ENCODE measurements at places on chromosomes 16 and 17. TPM values are rescaled to one million over a fixed set of nuclear protein-coding genes. Genes with fewer than 3 reads are reported as not detected.

Gene CES5A
- total RNA-seq = not detected

Gene KCNG4
- not detected for total RNA-seq

Gene TAF15
- 28.9 TPM for total RNA-seq

Gene TMEM132E
- total RNA-seq = not detected

Gene TAF1C
- total RNA-seq = 11.4 TPM

Gene KRT27
- total RNA-seq = not detected

Gene TBC1D28
- not detected for total RNA-seq

Gene NPIPB12
- 18.8 TPM for total RNA-seq

Gene ZNF205
- 11.3 TPM for total RNA-seq

Gene TEX14
- total RNA-seq = not detected

Gene KRTAP4-9
- not detected for total RNA-seq

Gene SDK2
- 0.49 TPM for total RNA-seq

Gene SPNS2
- total RNA-seq = not detected

Gene SCARF1
- total RNA-seq = 4.2 TPM

Gene ACACA
- 29.8 TPM for total RNA-seq

Gene FMNL1
- 8.0 TPM for total RNA-seq

Gene LLGL2
- total RNA-seq = not detected

All from cardiac ventricle fibroblast (primary cell).